ENCODE measurements at places on chromosomes 5 and 9. TPM values are rescaled to one million over a fixed set of nuclear protein-coding genes. Genes with fewer than 3 reads are reported as not detected.

DNA sequence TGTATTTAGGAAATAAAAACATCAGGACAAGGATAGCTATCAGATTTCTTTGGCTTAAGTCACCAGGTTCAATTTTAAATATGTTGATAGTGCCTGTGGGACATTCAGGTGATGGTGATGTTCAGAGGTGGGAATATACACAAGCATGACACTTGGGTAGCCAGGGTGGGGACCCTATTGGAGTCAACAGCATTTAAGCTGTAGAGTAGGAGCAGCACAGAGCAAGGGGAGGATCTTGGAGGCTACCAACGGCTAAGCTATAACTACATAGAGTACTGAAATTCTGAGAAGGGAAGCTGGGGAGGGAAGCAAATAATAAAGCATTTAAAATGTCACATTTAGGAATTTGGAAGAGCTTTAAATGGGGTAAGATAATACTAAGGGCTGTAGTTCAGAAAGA is 177.7 kb downstream of the CPLANE1 start:
- no peaks in the 10 kb centered on the region for H3K27me3 ChIP-seq
- no peaks in the 10 kb centered on the region for H3K4me1 ChIP-seq
- no peak overlapping the region for H3K4me3 ChIP-seq
- H3K36me3 ChIP-seq, result no peaks in the 10 kb centered on the region
- no peak for DNase-seq

The SUSD3 gene
- total RNA-seq, result 39.8 TPM

DNA sequence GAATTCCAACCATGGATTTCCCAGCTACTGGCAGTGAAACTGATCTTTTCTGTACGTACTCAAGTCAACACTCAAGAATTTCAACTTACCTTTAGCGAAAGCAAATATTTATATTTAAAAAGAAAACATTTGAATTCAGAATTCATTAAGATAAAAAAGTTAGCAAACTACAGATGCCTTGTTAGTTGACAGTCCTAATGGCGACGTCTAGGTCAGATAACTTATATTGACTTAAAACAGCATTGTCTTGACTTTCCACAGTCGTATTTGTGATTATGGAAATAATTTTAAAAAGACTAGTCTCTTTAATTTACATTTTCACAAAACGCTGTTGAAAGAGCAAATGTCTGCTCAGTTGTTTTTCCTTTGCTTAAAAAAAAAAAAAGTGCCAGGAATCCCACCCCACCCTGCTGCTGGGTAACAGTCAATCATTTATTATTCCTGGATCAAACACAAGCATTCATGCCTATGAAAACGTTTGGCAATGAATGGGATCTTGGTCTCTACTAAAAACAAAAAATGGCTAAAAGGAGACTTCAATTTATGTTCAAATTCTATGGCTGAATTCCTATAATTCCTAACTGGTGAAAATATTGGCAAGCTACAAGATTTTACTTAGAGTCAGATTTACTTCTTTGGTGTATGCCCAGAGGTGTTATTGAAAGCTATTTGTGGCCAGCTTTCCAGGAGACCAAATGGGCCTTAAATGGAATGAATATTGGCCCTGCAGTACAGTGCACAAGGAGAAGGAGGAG is 22.0 kb downstream of the OR2S2 start:
- H3K36me3 ChIP-seq, result no peaks in the 10 kb centered on the region
- H3K27ac ChIP-seq, result no peak overlapping the region
- H3K4me1 ChIP-seq, result peaks cover 3% of the 10 kb centered on the region
- H3K27me3 ChIP-seq, result no peaks in the 10 kb centered on the region
- DNase-seq, result no peak
- H3K4me3 ChIP-seq, result no peak overlapping the region

DNA sequence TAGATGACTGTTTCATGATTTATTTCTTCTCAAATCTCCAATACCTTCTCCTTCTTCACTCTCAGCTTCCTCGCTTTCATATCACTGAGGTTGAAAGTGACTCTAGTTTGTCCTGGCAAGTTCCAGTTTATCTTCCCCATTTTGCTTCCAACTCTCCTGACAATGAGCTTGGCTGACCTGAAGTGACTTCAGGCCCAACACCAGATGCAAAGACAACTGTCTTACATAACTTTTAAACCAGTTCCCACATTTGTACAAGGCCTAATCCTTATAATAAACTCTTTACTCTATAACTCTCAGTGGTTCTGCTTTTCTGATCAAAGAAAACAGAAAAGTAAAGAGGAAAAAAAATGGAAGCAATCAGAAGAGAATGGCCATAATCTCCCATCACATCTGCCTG is 22.0 kb downstream of the GNG10 start:
- no peaks in the 10 kb centered on the region for H3K36me3 ChIP-seq
- no peak overlapping the region for H3K4me3 ChIP-seq
- no peak for DNase-seq
- H3K27ac ChIP-seq, result no peak overlapping the region
- H3K4me1 ChIP-seq, result no peaks in the 10 kb centered on the region

DNA sequence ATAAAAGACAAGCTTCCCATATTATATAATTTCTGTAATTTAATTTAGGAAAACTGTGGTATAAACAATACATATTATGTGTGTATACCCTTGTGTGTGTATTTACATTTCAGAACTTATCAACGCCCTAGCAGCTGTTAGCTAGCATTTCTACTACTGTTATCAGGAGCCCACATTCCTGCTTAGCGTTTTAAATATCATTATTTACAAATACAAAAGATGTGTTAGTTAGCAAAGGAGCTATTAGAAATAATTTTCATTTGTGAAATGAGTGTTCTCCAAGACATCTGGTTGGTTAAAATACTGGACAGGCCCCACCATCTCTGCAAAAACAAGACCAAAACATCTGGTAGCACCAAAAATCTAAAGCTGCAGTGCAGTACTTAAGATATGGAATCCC is 48.0 kb downstream of the EPB41L4A start:
- H3K4me1 ChIP-seq, result no peaks in the 10 kb centered on the region
- no peak for DNase-seq
- no peak overlapping the region for H3K27ac ChIP-seq
- no peaks in the 10 kb centered on the region for H3K36me3 ChIP-seq
- no peak overlapping the region for H3K4me3 ChIP-seq
- H3K27me3 ChIP-seq, result no peaks in the 10 kb centered on the region

Measured in GM12878 (cell line).